Thoracic aorta (tissue), 2 donors: ENCODE measurements at places on chromosomes 1 and 21. TPM values are rescaled to one million over a fixed set of nuclear protein-coding genes. Genes with fewer than 3 reads are reported as not detected.

The MLLT11 gene
- 1.2 TPM for total RNA-seq

The GJA4 gene
- total RNA-seq: 41.3 TPM

The FMO5 gene
- 4.7 TPM for total RNA-seq

- DNase-seq: no peak
These were observed 79.5 kb downstream of the TM2D1 start for GRCh38 chr1:61645476-61645875.

GRCh38 chr1:154406886-154407197, 1.7 kb downstream of the IL6R start:
- no peak for DNase-seq

DNA sequence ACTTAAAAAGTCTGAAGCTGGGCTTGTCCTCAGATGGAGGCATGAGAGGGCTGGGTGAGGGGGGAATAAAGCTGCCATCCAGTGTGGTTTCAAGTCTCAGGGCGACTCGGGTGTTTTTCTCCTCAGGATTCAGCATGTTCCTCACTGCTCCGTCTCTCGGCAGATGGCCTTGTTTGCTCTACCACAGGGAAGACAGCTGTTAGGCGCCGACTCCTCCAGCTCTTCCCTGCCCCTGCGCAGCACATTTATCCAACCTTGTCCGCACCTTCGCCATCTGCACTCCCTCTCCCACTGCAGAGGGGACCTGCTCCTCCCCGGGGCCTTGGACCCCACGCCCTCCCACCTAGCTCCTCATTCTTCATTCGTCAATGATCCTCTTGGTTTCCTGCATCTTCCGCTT, 16.6 kb upstream of the S100A11 start:
- no peak for DNase-seq

DNA sequence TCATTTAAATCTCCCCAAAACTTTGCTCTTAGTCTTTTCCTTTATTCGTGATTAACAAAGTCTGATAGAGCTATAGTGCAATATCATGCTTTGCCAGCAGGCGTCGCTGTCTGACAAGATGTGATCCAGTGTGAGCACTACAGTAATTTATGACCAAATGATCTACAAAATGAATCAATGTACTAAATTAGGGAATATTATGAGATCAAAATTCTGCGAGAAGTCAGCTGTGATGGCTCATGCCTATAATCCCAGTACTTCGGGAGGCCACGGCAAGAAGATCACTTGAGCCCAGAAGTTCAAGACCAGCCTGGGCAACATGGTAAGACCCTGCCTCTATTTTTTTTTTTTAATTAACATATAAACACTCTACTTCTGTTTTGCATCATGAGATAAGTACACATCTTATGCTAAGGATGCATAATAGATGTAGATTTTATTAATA, 3.6 kb upstream of the SPSB1 start:
- peak; percentile 56 for DNase-seq

DNA sequence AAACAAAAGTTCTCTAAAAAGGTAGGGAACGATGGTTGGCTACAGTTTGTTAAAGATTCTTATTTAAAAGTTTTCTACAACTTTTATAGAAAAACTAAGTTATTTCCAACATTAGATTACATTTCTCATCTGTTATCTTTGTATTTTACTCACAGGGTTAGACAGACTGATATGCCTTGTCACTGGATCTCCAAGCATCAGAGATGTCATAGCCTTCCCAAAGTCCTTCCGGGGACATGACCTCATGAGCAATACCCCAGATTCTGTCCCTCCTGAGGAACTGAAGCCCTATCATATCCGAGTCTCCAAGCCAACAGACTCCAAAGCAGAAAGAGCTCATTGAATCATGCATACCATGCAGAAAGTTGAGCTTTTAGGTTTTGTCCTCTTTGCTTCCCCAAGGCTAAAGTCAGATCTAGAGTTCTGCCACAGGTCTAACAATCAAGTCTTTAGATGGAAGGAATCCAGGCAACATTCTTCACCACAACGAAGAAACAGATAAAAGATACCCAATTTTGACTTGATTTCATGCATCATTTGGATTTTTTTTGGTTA, 10.3 kb downstream of the GAS5 start:
- DNase-seq: no peak

DNA sequence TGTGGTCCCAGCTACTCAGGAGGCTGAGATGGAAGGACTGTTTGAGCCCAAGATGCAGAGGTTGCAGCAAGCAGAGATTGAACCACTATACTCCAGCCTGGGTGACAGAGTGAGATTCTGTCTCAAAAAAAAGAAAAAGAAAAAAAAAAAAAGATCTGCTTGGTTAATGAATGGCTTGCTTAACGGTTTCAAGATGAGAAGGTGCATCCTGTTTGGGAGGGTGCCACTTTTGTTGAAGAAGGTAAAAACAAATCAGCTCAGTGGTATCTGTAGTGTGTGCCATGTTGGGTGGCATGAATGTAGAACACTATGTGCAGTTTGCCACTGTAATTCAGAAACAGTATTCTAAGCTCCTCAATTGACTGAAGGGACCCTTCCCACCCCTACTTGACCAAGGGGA, 94.9 kb upstream of the ETV3 start:
- DNase-seq: no peak

DNA sequence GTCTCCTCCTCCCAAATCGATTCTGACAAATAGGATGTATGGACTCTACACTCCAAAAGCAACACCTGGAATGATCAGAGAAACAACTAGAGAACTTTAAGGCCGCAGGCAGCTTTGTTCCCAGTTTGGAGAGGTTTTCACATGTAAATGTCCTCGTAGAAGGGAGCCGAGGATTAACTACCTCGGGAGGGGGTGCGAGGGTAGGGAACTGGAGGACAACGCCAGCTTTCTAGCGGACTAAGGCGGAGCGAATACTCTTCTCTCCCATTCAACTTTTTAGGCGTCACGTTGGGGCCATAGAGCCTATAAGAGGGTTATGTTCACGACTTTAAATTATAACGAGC, 1.2 kb downstream of the SCAF4 start:
- no peak for DNase-seq

GRCh38 chr1:37485902-37486679, 11.7 kb downstream of the ZC3H12A start:
- DNase-seq: no peak

DNA sequence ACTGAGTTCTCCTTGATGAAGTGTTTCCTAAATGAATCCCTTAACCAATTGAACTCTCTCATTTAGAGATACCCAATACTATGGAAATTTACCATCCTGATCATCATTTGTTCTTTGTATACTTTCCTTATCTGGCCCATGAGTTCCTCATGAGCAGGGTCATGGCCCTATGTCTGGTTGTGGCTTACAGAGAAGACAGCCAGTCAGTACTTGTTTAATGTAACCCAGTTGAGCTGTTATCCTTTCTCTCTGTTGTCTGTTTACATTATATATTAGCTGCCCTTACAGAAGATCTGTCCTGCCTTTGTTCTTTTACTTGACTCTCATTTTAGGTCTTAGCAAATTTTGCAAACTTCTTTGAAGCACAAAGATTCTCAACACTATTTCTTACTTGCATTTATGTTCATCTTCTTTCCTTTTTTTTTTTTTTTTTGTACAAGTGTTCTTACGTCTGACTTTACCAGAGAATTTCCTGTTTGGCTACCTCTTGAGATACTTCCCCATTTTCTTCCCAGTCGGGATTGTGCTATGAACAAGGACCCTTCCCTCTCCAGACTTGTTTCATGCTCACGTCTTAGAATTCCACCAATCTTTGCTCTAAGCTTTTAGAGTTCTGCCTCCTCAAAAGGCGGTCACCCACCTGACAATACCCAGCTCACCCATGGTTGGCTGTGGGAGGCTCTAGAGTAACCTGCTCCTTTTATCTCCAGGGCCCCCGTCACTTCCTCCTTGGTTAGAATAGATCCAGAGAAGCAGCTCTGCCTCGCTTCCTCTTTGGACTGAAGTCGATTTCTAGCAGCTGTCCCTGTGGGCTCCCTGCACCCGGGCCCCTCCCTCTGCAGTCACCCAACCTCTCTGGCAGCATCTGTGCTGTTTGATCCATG, 53.6 kb upstream of the RUNX1 start:
- DNase-seq: peak; percentile 2

- DNase-seq: no peak
These were observed 3.3 kb upstream of the F3 start for GRCh38 chr1:94544706-94545490.

- DNase-seq: no peak
These were observed 1.9 kb upstream of the OR2T34 start for GRCh38 chr1:248576260-248576980.

DNA sequence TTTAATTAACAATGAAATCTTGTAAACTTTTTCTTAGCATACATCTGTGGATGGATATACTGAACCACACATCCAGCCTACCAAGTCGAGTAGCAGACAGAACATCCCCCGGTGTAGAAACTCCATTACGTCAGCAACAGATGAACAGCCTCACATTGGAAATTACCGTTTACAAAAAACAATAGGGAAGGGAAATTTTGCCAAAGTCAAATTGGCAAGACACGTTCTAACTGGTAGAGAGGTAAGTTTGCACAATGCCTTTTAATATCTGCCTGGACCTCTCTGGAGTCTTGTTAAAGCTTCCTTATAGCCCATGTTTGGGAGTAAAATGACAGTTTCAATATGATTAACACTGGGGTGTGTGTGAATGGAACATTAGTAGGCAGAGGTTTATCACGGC, 51.4 kb downstream of the MARK1 start:
- DNase-seq: no peak

- DNase-seq: no peak
These were observed 2.1 kb downstream of the ENTREP3 start for GRCh38 chr1:155253208-155253607.
